ENCODE measurements at places on chromosomes 7 and 10. TPM values are rescaled to one million over a fixed set of nuclear protein-coding genes. Genes with fewer than 3 reads are reported as not detected.
A peak's percentile ranks its signal among the peaks of the same experiment; 100 is the strongest.

- DNase-seq: no peak
Observed at GRCh38 chr10:129893104-129894089, 70.7 kb downstream of the EBF3 start.

GRCh38 chr10:69963178-69963834 is 89.3 kb upstream of the MACROH2A2 start:
- no peak for DNase-seq

DNA sequence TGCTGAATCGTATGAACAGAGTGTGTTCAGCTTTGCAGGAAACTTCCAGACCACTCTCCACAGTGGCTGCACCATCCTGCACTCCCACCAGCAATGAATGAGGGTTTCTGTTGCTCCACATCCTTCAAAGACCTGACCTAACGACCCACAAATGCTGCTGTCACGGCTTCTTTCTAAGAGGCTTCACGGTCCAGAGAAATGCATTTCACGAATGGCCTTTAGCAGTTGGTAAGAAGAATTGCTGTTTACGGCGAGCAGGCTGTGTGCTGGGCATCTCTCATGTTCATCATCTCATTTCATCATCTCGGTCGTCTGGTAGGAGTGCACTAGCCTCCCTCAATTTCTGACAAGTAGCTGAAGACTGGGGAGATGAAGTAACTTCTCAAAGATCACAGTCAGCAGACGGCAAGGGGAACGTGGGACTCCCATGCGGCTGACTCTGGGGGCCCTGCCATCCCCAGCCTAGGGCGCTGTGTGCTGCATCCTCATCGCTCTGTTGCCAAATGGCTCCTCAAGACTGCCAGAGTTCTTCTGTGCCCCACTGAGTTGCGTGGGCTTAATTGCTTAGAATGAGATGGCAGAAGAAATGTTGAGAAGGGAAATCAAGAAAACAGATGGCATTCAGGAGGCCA is 72.9 kb downstream of the ADARB2 start:
- DNase-seq: no peak

GRCh38 chr10:61973906-61974305 is 72.4 kb downstream of the ARID5B start:
- DNase-seq: no peak

- peak; percentile 88 for DNase-seq
Observed at GRCh38 chr10:5291501-5292195, 73.1 kb upstream of the UCN3 start.

DNA sequence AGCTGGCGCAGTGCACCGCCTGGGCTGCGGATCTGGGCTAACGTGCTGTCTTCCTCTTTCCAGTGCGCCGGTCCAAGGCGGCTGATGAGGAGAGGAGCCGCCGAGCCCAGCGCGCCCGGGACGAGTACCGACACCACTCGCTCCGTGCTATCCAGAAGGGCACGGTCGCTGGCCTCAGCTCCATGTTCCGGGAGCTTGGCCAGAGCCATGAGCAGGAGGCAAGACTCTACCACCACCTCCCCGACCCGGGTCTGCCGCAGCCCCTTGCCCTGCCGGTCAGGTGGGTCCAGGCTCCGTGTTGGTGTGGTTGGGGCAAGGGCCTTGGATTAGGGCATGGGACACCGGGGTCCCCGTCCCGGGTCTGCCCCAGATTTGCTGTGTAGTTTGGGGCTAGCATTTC is 65.8 kb downstream of the SH2D4B start:
- DNase-seq: peak; percentile 75

DNA sequence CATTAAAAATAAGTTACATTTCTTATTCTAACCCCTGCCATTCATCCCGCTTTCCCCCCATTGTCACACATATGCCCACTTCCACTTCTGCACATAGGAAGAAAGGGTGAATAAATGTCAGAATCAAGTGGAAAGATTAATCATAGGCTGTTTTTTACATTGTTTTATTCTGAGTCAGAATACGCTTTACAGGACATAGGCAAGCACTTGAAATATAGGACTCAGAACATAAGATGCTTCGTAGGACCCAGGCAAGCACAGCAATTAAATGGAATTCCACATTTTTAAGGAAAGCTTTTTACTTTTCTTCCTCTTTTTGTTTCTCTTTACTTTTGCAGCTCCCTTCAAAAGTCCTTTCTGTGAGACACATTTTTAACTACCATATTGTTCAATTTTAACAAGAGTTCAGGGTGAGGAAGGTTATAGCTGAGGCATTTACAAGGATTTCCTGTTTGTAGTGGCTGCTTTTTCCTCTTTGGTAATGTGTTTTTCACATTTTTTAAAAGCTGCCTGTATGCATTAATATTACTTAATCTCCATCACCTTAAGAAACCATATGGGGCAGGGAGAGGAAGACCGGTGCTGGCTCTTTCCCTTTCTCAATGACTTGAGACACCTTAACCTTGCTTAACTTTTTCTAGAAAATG is 130.0 kb downstream of the TES start:
- no peak for DNase-seq

DNA sequence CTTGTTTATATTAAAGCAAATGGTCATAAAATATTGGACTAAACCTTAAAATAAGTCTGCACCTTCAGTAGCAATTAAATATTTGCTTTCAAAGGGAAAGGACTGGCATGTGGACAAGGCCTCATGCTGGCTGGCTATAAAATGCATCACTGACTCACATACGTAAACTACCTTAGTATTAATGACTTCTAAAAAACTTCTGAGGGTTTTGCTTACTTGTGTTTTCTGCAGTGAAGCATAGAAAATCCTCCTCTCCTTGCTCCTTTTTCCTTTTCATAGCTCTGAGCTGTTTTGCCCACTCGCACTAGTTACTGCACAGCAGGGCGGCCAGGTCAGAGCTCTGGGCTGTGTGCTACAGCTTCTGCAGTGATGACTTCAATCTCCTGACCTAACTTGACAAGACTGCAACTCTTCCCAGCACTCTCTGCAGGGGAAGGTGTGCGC is 82.3 kb downstream of the CUL2 start:
- no peak for DNase-seq

DNA sequence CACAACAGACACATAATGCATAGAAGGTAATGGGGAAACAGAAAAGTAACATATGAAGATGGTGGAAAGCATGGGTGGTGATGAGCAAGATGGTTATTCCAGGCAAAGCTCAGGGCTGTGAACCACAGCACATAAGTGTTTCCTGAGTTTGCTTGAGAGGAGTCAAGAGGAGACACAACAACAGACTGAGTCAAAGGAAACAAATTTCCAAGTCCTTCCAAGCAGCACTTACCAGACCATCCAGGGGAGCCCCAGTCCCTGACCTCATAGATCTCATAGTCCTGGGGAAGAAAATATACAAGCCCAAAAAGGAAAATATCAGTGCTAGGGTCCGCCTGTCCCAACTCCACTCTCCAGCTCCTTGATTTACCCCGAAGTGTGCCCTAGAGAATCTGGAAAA is 216.6 kb upstream of the FZD1 start:
- DNase-seq: no peak

DNA sequence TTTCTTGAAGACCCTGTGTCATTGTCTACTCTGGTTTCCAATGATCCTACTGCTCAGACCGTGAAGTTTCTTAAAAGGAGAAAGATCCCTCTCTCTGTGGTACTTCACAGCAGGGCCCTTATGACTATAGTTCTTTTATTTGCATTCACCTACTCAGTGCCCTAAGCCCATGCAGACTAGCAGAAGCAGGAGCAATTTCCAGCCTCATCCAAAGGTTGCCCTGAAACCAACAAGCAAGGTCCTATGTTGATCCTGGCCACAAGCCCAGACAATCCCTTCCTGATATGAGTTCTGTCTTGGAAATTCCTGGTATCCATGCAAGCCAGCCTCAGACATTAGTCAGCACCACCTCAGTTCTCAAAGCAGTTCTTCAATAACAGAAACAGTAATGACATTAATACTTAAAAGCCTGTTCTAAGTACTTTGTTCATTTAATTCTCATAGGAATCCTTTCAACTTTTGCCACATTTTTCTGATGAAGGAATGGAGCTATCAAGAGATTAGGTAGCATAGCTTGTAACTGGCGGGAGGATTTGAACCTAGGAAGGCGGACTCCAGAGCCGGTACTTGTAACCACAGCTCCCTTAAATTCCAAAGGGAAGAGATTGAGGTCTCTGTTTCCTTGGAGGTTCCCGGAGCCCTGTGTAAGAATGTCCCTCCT is 58.1 kb upstream of the ST8SIA6 start:
- DNase-seq: no peak

DNA sequence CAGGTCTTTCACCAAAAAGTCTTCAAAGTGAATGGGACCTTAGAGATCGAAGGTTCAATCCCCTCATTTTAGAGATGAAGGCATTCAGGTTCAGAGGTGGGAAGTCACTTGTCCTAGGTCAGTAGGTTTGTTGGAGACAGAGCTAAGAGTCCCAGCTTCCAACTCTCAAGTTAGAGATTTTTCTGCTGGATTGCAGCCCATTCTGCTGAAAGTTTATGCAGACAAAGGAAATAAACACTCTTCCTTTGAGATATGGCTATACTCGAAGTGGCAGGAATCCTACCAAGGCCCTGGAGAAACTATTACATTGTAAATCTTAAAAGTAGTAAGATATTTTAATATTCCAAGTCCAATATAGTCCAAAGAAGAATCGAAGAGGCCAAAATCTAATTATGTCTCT is 64.4 kb downstream of the LYZL1 start:
- no peak for DNase-seq

- DNase-seq: no peak
Observed at GRCh38 chr10:67819768-67820204, 18.2 kb downstream of the DNAJC12 start.

DNA sequence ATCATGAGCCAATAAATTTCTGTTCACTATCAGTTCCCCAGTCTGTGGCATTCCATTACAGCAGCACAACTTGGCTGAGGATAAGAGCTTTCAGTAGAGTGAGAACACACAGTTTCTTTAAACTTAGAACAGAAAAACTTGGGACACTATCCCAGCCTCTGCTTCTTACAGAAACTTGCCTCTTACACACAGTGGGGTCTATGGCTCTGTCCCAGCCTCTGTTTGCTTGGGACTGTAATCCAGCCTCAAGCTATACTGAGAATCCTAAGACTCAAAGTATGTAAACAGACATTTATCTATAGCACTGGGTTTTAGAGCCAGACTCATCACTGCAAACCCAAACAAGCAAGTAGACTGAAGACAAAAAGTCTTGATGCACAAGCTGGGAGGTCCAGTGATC is 355.8 kb upstream of the VSTM2A start:
- no peak for DNase-seq

DNA sequence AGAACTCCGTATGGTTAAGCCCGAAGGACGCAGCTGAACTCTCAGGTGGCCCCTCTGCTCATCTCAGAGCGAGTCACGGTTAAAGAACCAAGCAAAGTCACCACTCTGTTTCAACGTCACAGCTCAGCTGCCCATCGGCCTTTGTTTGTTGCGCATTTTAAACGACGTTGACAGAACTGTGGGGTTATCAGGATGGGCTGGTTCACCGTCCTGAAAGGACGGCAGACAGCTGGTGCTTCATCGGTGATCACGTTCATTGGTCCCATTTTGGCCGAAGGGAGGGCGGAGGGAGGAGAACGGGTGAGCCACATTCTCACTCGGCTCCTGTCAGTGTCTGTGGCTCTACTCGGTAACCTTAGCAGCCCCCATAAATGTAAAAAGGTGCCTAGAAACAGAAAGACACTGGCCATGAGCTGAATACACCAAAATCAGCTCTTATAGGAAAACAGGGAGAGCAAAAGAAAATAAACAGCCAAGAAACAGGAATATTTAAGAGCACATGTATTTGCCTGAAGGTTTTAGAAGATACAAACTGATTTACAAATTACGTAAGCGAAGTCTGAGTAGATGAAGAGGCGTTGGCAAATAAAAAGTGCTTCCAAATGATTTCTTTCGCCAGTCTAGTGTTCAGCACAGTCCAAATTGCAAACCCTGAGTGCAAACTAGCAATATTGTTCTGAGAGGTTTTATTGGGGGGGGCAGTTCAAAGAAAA is 8.4 kb downstream of the PRKAG2 start:
- DNase-seq: no peak

GRCh38 chr7:45869426-45869825 is 3.5 kb downstream of the CCDC201 start:
- no peak for DNase-seq

- DNase-seq: no peak
Observed at GRCh38 chr7:3120513-3120912, 76.8 kb upstream of the CARD11 start.

DNA sequence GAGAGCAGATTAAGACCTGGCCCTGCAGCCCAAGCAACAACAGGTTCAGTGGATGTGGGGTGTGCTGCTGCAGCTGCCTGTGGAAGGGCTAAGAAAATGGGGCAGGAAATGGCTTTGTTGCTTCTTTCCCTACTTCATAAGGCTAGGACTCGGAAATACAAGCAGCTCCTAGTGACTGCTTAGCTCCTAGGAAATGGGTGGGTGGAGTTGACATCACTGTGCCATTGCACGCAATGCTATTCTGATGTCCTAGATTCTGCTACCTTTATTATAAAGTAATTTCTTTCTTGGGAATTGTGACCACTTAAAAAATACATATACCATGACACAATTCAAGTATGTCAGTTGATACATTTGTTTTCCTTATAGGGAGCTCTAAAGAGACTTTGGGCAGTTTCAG is 155.8 kb downstream of the FANK1 start:
- DNase-seq: no peak

- no peak for DNase-seq
Observed at GRCh38 chr10:101693651-101693977, 1.4 kb downstream of the FBXW4 start.

- peak; percentile 74 for DNase-seq
Observed at GRCh38 chr10:930625-931325, 730 bp downstream of the LARP4B start.

DNA sequence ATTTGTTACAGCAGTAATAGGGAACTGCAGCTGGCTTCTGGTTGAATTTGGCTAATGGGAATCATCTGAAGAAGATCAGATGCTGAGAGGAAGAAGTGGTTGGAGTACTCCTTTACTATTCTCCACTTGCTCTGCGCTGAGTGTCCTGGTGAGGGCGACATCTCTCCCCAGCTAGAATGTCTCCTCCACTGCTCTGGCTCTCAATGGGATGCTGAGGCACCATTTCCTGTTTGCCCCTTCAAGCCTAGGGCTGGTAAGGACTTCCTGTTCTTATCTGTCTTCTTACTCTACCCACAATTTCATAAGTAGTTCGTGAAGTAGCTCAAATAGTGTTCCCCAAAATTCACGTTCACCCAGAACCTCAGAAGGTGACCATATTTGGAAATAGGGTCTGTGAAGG is 43.2 kb upstream of the TES start:
- no peak for DNase-seq

GRCh38 chr7:47893238-47893637 is 55.0 kb downstream of the PKD1L1 start:
- DNase-seq: no peak

Gene LRMDA
- total RNA-seq: 0.10 TPM

Gene CTAGE4
- total RNA-seq: 11.7 TPM

Gene MUC12
- total RNA-seq: not detected

Gene INMT
- 2.5 TPM for total RNA-seq

Gene POR
- total RNA-seq: 97.3 TPM

Gene ERVW-1
- total RNA-seq: not detected

Gene TAX1BP1
- total RNA-seq: 95.3 TPM

Gene CAMK1D
- 31.3 TPM for total RNA-seq

Gene JAKMIP3
- 0.64 TPM for total RNA-seq

Gene SEMA3A
- total RNA-seq: 2.1 TPM

Gene FAM24A
- not detected for total RNA-seq

Gene BTBD16
- total RNA-seq: 10.2 TPM

Gene FAM25G
- 26.2 TPM for total RNA-seq

Data from suprapubic skin (tissue), 4 donors.